ENCODE measurements at places on chromosomes 3 and 15.

- H3K36me3 ChIP-seq, result no peaks in the 10 kb centered on the region
- H3K4me1 ChIP-seq, result no peaks in the 10 kb centered on the region
- H3K27me3 ChIP-seq, result no peaks in the 10 kb centered on the region
- no peak overlapping the region for H3K27ac ChIP-seq
- DNase-seq, result no peak
- H3K4me3 ChIP-seq, result no peak overlapping the region
These were observed 4.9 kb downstream of the HAUS2 start for GRCh38 chr15:42553554-42553953.

GRCh38 chr3:62601238-62602070 is 228.1 kb upstream of the FEZF2 start:
- H3K36me3 ChIP-seq, result no peaks in the 10 kb centered on the region
- H3K4me1 ChIP-seq, result peaks cover 46% of the 10 kb centered on the region
- no peaks in the 10 kb centered on the region for H3K27me3 ChIP-seq
- no peak overlapping the region for H3K4me3 ChIP-seq

DNA sequence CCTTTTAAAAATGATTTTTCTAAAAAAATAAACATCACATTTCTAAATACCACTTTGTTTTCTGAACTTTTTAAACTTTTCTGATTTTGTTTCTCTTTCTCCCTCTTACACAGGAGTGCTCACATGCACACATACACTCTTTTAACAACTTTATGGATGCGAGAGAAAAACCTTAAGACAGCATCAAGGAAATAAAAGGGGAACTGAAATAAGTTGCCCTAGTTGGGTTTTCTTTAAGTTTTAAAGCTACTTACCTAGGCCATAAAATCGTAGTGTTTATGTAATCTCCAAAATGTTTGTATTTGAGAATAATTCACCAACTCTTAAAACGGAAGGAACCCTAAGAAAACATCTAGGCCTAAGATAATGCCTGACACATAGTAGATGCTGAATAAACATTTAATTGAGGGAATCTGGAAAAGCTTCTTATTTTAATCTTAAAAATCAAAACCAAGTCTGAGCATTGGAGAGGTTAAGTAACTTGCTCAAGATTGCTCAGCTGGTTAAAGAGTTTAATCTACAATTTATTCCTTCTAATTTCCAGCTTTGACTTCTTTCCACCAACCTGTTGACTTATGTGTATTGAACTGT is 1.2 kb upstream of the BBX start:
- DNase-seq, result no peak
- H3K4me3 ChIP-seq, result no peak overlapping the region
- H3K4me1 ChIP-seq, result peaks cover 10% of the 10 kb centered on the region
- H3K27me3 ChIP-seq, result no peaks in the 10 kb centered on the region
- no peak overlapping the region for H3K27ac ChIP-seq

DNA sequence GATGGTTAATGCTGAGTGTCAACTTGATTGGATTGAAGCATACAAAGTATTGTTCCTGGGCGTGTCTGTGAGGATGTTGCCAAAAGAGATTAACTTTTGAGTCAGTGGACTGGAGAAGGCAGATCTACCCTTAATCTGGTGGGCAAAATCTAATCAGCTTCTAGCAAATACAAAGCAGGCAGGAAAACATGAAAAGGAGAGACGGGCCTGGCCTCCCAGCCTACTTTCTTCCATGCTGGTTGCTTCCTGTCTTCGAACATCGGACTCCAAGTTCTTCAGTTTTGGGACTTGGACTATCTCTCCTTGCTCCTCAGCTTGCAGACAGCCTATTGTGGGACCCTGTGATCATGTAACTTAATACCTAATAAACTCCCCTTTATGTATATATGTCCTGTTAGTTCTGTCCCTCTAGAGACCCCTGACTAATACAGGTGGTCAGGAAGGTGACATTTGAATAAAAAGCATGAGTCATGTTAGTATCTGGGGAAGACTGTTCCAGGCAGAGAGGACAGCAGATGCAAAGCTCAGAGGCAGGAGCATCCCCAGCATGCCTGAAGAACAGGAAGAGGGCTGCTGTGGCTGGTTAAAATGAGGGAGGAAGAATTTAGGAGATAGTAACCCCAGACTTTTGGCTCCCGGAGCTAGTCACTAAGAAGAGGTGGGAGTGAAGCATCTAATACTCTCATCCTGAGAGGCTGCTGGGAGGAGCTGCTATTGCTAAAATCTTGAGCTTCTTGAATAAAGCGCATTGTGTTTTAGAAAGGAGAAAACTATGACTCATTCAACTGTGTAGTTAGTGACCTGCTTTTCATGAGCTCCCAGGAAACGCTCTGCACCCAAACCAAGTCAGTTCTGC is 207.4 kb upstream of the HES1 start:
- H3K4me3 ChIP-seq, result no peak overlapping the region
- no peaks in the 10 kb centered on the region for H3K4me1 ChIP-seq
- no peaks in the 10 kb centered on the region for H3K36me3 ChIP-seq

GRCh38 chr3:86379280-86379679 is 611.7 kb downstream of the VGLL3 start:
- no peaks in the 10 kb centered on the region for H3K27me3 ChIP-seq
- H3K4me3 ChIP-seq, result no peak overlapping the region
- no peak overlapping the region for H3K27ac ChIP-seq
